ENCODE measurements at places on chromosomes 1 and 21. TPM values are rescaled to one million over a fixed set of nuclear protein-coding genes. Genes with fewer than 3 reads are reported as not detected.
A peak's percentile ranks its signal among the peaks of the same experiment; 100 is the strongest.

GRCh38 chr1:116854716-116855115, 55.0 kb upstream of the PTGFRN start:
- H3K4me3 ChIP-seq, result no peak overlapping the region
- H3K27ac ChIP-seq, result no peak overlapping the region
- no peak for DNase-seq

- peaks cover 2% of the 10 kb centered on the region for H3K4me1 ChIP-seq
- peak; percentile 87 for DNase-seq
Observed at GRCh38 chr1:198258491-198258890, 101.7 kb downstream of the NEK7 start.

DNA sequence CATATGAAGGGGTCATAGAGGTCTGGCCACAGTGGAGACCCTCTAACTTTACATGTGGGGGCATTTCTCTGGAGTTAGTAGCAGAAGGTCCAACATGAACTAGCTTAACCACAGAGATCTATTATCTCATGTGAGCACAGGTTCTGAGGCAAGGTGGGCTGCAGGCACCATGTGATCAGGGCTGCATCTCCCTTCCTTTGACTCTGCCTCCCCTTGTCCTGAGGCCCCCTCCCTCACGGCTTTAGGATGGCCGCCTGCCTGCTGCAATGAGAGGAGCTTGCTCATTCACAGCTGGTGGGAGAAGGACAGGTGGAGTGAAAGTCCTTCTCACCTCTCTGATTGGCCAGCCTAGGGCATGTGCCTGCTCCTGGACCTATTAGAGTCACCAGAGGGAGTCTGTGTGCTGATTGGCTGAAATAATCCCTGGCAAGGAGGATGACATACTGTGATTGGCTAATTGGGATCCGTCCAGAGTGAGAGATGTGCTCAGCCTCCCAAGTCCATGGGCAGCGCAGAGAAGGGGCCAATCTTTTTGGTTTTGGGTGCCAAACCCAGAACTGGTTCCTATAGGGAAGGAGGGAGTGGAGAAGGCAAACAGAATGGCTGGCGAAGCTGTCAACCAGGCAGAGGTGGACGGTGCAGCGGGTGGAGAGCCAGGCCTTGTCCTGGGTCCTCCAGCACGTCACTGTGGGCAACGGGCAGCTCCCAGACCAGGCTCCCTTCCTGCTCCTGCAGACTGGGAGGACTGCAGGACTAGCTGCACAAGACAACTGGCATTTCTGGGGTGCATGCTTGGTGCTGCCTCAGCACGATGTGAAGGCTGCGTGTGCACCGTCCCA, 39.4 kb upstream of the C1orf174 start:
- no peaks in the 10 kb centered on the region for H3K27me3 ChIP-seq
- no peak for DNase-seq
- no peak overlapping the region for H3K27ac ChIP-seq
- no peaks in the 10 kb centered on the region for H3K36me3 ChIP-seq
- H3K4me1 ChIP-seq, result no peaks in the 10 kb centered on the region

DNA sequence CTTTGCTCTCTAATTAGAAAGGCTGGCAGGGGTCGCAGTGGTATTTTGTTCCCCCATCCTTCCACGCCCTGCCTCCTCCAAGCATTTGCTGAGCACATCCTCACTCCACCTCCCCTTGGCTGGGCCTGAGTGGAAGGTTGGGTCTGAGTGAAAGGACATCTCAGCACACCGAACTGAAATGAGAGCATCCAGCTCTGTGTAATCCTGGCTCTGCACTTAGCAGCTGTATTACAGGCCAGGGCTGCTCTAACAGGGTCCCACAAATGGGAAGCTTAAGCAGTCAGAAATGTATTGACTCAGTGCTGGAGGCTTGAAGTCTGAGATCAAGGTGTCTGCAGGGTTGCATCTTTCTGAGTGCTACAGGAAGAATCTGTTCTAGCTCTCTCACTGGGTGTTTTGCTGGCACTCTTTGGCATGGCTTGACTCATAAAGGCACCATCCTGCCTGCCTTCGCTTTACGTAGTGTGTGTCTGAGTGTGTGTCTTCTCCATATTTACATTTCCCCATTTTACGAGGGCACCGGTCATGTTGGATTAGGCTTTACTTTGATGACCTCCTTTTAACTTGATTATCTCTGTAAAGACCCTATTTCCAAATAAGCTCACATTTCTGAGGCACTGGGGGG, 48.5 kb upstream of the IGSF21 start:
- no peak for DNase-seq
- no peaks in the 10 kb centered on the region for H3K36me3 ChIP-seq
- H3K27me3 ChIP-seq, result no peaks in the 10 kb centered on the region

DNA sequence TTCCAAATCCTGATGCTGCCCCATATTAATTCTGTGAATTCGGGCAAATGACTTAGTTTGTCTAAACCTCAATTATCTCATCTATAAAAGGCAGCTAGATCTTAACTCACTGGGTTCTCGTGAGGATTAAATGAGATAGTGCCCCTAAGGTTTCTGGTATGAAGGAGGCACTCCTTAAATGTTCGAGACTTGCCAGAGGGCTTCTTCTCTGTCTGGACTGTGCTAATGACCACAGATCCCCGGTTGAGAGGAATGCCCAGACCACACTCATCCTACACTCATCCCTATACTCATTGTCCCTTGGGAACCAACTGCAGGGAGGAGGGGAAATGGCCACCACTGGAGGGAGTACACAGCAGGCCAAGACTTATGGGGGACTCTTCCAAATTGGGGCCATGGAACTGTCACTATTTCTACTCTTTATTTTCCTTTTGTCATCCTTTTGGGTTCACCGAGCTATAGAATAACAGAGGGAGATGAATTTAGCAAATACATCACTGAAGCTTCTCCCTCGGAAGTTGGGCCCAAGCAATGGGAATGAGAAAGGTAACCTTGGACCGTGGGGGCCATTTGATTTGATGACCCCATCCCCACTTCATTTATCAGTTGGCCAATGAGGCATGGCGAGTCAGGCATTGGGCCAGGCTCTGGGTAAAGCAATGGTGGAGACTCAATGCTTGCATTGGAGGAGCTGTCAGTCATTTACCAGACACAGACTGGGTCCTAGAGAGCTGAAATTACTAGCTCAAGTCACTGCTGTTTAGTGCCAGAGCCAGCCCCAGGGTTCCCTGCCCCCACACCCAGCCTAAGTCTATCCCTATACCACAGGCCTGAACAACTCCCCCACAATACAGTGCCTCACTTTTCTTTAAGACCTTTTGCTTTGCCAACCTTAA, 5.1 kb downstream of the ATF3 start:
- no peak overlapping the region for H3K4me3 ChIP-seq
- peaks cover 9% of the 10 kb centered on the region for H3K4me1 ChIP-seq
- no peak overlapping the region for H3K27ac ChIP-seq
- no peaks in the 10 kb centered on the region for H3K27me3 ChIP-seq
- H3K36me3 ChIP-seq, result peaks cover 32% of the 10 kb centered on the region

- H3K27ac ChIP-seq, result no peak overlapping the region
- H3K4me1 ChIP-seq, result no peaks in the 10 kb centered on the region
- H3K4me3 ChIP-seq, result no peak overlapping the region
- no peaks in the 10 kb centered on the region for H3K27me3 ChIP-seq
Observed at GRCh38 chr1:214008347-214008746, 20.6 kb downstream of the PROX1 start.

DNA sequence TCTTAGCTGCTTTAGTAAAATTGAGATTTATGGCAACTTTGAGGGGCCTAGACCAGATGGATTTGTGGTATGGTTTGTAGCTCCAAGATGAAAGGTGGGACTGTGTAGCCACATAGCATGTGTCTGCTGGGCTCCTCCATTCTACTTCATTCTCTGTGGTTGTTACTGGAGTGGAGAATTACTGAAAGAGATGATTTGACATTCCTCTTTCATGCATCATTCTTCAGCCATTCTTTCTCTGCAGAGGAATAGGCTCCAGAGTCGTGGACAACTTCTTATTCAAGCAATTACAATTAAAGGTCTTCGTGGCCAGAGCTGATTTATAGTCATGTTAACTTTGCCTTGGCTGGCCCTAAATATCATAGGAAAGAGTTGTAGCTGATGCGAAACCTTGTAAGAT, 328.9 kb downstream of the PAPPA2 start:
- DNase-seq, result no peak
- H3K27ac ChIP-seq, result no peak overlapping the region
- H3K4me1 ChIP-seq, result no peaks in the 10 kb centered on the region
- no peak overlapping the region for H3K4me3 ChIP-seq
- H3K36me3 ChIP-seq, result no peaks in the 10 kb centered on the region

NFASC gene
- total RNA-seq, result 0.28 TPM

CD1E gene
- total RNA-seq, result not detected

PRR9 gene
- total RNA-seq, result not detected

DNA sequence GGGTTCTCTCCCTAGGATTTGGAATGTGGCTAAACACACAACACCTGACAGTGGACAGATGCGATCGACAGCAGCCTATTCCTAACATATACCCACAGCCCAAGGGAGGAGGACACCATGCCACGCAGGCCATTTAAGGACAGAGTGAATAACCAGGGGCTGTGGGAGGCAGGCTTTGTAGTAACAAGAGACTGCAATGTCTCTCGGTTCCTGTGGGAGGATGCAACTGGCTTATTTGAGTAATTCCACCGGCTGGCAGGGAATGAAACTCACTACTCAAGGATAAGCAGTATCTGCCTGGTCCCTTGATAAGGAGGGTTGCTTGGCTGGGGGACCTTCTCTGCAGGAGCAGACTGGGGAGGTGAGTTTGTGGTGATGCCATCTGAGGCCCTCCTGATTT, 109.6 kb downstream of the PCP4 start:
- no peaks in the 10 kb centered on the region for H3K36me3 ChIP-seq
- H3K4me1 ChIP-seq, result no peaks in the 10 kb centered on the region

GRCh38 chr21:44983421-44984206, 43.8 kb downstream of the SLX9 start:
- H3K27me3 ChIP-seq, result peaks cover 1% of the 10 kb centered on the region
- H3K4me1 ChIP-seq, result peaks cover 7% of the 10 kb centered on the region
- H3K4me3 ChIP-seq, result no peak overlapping the region

LDLRAD2 gene
- not detected for total RNA-seq

- H3K27me3 ChIP-seq, result no peaks in the 10 kb centered on the region
- peaks cover 7% of the 10 kb centered on the region for H3K4me1 ChIP-seq
- H3K36me3 ChIP-seq, result no peaks in the 10 kb centered on the region
- peak overlapping the region; percentile 91 for H3K27ac ChIP-seq
Observed at GRCh38 chr1:11273595-11274234, 717 bp downstream of the UBIAD1 start.

GRCh38 chr1:20440785-20441200, 45.2 kb downstream of the CAMK2N1 start:
- no peak overlapping the region for H3K4me3 ChIP-seq
- no peaks in the 10 kb centered on the region for H3K36me3 ChIP-seq

- H3K4me3 ChIP-seq, result no peak overlapping the region
- H3K27ac ChIP-seq, result no peak overlapping the region
- DNase-seq, result no peak
- H3K27me3 ChIP-seq, result no peaks in the 10 kb centered on the region
- H3K4me1 ChIP-seq, result peaks cover 12% of the 10 kb centered on the region
Observed at GRCh38 chr1:59138402-59138801, 158.5 kb upstream of the FGGY start.

GRCh38 chr21:36768496-36768895, 69.6 kb downstream of the SIM2 start:
- H3K27ac ChIP-seq, result no peak overlapping the region
- no peak overlapping the region for H3K4me3 ChIP-seq
- no peak for DNase-seq
- peaks cover 15% of the 10 kb centered on the region for H3K4me1 ChIP-seq

DNA sequence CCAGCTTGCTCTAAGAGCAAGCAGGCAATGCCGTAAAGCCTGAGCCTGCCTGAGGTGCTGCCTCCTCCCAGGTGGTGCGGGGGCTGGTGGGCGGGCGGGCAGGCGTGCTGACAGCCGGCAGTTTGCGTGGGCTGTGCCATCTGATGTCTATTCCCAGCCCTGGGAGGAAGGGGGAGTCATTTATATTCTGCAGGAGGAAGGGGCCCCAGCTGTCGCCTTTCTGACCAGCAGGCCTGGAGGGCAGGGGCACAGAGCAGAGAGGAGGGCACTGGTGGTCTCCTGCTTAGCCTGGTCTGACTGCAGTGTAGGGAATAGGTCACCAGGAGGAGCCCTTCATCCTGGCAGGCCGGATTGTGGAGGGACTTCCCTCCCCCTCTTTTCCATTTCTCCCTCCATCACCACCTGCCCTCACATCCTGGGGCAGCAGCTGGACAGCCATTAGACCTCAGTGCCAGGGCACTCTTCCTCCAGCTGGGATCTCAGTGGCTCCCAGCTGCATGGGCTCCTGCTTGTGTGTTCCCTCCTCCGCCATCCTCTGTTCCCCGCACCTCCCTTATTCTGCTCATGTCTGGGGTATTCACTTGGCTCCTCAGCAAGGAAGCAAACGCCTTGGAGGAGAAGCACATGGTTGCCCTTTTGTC, 4.4 kb downstream of the CYB561D1 start:
- peak; percentile 46 for DNase-seq
- no peak overlapping the region for H3K4me3 ChIP-seq
- no peaks in the 10 kb centered on the region for H3K27me3 ChIP-seq
- H3K27ac ChIP-seq, result no peak overlapping the region
- peaks cover 32% of the 10 kb centered on the region for H3K4me1 ChIP-seq
- H3K36me3 ChIP-seq, result peaks cover 13% of the 10 kb centered on the region

DNA sequence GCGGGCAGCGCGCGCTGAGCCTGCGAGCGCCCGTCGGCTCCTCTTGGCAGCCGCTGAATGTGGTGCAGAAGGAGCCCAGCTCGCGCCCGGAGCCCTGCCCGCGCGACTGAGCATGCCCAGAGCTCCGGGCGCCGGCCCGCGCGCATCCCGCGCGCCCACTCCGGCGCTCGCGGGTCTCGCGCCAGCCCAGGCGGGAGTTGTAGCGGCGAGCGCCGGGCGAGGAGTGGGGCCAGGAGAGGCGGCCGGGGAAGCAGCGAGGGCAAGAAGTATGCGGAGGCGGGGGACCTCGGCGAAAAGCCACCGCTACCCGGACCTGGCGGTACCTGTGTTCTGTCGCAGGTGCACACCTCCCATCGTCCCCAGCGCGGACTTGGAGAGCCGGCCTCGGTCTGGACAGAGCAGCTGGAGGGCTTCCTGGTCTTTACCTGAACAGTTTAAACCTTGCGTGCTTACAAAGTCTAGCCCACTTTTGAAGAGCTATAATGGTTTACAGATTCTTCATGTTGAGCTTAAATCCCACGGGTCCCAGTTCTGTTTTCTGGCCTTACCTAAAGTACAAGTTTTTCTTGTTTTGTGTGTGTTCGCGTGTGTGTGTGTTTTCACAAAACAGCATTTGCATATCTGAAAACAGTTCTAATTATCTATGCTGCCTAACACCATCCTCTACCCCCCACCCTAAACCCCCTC, at the start of gene DDAH1:
TSS of gene DDAH1 (minus strand) at position 61 of the 687 bp plus-strand sequence. CDS start 114 bp downstream, outside the sequence.
- H3K27me3 ChIP-seq, result no peaks in the 10 kb centered on the region
- DNase-seq, result peak; percentile 65
- H3K4me3 ChIP-seq, result peak within 1 kb of the TSS; percentile 95
- peaks cover 7% of the 10 kb centered on the region for H3K4me1 ChIP-seq

DNA sequence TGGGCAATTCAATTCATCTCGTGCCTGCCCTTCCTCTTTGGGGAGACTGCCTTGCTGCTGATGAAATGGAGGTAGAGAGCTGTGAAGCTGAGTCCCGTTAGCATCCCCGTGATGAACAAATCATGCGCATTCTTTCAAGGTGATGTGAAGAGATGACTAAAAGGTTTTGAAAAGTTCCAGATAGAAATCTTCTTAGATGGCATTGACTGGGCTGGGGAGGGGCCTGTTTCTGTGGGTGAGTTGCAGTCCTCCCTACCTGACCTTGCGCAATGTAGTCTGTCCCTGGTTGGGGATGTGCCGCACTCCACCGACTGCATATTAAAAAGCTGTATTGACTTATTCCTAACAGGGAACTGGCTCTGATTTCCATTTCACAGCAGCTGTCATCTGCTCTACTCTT, 49.6 kb downstream of the ST6GALNAC3 start:
- no peak overlapping the region for H3K4me3 ChIP-seq
- no peaks in the 10 kb centered on the region for H3K36me3 ChIP-seq
- no peaks in the 10 kb centered on the region for H3K4me1 ChIP-seq
- DNase-seq, result no peak
- H3K27me3 ChIP-seq, result no peaks in the 10 kb centered on the region

All from IMR-90 (cell line).